H1 (cell line): ENCODE measurements at places on chromosomes 12 and 14. TPM values are rescaled to one million over a fixed set of nuclear protein-coding genes. Genes with fewer than 3 reads are reported as not detected.

GRCh38 chr14:51354846-51355245, 114.8 kb downstream of the TMX1 start:
- no peak overlapping the region for H3K4me3 ChIP-seq
- H3K4me1 ChIP-seq, result no peaks in the 10 kb centered on the region
- H3K27ac ChIP-seq, result no peak overlapping the region
- no peak for DNase-seq
- no peaks in the 10 kb centered on the region for H3K36me3 ChIP-seq
- H3K27me3 ChIP-seq, result no peaks in the 10 kb centered on the region

GRCh38 chr14:104105071-104105821, 19.7 kb downstream of the ASPG start:
- no peaks in the 10 kb centered on the region for H3K36me3 ChIP-seq
- no peaks in the 10 kb centered on the region for H3K27me3 ChIP-seq
- no peak overlapping the region for H3K27ac ChIP-seq
- no peaks in the 10 kb centered on the region for H3K4me1 ChIP-seq
- no peak overlapping the region for H3K4me3 ChIP-seq

GRCh38 chr14:102389246-102389645, 26.5 kb downstream of the TECPR2 start:
- no peak overlapping the region for H3K27ac ChIP-seq
- H3K4me3 ChIP-seq, result no peak overlapping the region
- peaks cover 3% of the 10 kb centered on the region for H3K4me1 ChIP-seq
- no peaks in the 10 kb centered on the region; the same call in 1 of the 2 replicates for H3K36me3 ChIP-seq
- DNase-seq, result no peak
- H3K27me3 ChIP-seq, result no peaks in the 10 kb centered on the region

GRCh38 chr12:108182096-108182495, 53.0 kb downstream of the WSCD2 start:
- no peak for DNase-seq
- H3K36me3 ChIP-seq, result no peaks in the 10 kb centered on the region
- H3K27me3 ChIP-seq, result no peaks in the 10 kb centered on the region
- H3K4me3 ChIP-seq, result no peak overlapping the region
- no peak overlapping the region for H3K27ac ChIP-seq

GRCh38 chr14:77593501-77593961, 22.9 kb downstream of the SPTLC2 start:
- H3K4me3 ChIP-seq, result no peak overlapping the region
- no peaks in the 10 kb centered on the region for H3K4me1 ChIP-seq
- H3K27me3 ChIP-seq, result no peaks in the 10 kb centered on the region
- H3K27ac ChIP-seq, result no peak overlapping the region

The SLCO1C1 gene
- total RNA-seq, result 0.55 and 0.74 TPM in 2 replicates

DNA sequence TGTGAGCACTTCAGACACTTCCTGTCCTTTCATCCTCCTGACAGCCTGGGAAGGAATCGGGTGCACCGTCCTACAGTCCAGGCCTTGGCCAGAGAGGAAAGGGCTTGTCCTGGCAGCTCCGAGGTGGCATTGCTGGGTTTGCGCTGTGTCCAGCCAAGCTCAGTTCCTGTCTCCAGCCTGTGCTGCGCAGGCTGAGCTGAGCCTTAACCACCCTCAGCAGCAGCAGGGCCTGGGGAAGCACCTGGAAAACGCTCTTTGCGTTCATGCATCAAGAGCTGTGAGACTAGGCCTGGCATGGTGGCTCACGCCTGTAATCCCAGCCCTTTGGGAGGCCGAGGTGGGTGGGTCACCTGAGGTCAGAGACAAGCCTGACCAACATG, 33.7 kb upstream of the EML1 start:
- H3K27ac ChIP-seq, result no peak overlapping the region
- no peak overlapping the region for H3K4me3 ChIP-seq
- peaks cover 8% of the 10 kb centered on the region for H3K4me1 ChIP-seq
- H3K27me3 ChIP-seq, result no peaks in the 10 kb centered on the region

DNA sequence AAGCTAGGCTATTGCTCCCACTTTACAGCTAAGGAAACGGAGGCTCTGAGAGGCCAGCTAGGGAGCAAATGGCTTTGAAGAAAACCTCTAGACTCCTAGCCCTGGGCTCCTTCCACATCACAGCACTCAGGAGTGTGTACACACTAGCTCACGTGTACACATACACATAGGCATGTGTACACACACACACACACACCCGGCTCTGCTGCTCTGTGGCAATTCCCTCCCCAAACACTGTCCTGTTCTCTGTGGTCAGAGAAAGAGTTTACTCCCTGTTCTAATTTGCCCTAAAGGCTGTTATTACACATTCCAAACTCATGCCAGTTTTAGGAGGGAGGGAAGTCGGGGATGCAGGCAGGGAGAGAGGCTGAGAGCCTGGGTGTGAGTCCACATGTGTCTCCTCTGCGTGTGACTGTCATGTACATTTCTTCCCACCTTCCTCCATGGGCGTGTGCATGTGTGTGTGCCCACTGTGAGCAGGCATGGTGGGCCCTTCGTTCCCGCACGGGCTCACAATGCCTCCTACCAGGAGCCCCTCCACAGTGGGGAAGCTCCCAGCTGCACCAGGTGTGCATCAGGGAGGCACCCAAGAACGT, 14.2 kb downstream of the TRPV4 start:
- H3K36me3 ChIP-seq, result no peaks in the 10 kb centered on the region
- H3K4me3 ChIP-seq, result no peak overlapping the region
- no peak overlapping the region for H3K27ac ChIP-seq
- no peak for DNase-seq
- H3K4me1 ChIP-seq, result peaks cover 3% of the 10 kb centered on the region

GRCh38 chr12:26431211-26431610, 235.8 kb downstream of the SSPN start:
- H3K4me1 ChIP-seq, result no peaks in the 10 kb centered on the region
- H3K36me3 ChIP-seq, result no peaks in the 10 kb centered on the region
- H3K4me3 ChIP-seq, result no peak overlapping the region
- DNase-seq, result no peak
- H3K27ac ChIP-seq, result no peak overlapping the region

DNA sequence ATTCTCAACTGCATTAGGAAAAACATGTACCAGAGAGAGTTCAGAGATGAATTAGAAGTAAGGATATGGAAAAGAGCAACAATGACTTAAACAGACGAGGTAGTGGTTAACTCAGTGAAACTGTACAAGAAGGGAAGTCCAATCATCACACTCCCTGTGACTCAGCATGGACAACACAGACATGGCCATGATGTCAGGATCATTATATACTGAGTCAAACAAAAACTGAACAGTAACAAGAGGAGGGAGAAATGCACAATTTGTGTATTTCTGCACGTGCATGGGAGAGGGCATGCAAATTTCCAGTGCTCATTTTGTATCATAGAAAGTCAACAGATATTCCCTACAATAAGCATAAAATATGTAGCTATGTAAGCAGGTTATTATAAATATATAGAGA, 1037.8 kb downstream of the BCL11B start:
- no peaks in the 10 kb centered on the region for H3K27me3 ChIP-seq
- no peaks in the 10 kb centered on the region for H3K4me1 ChIP-seq
- H3K27ac ChIP-seq, result no peak overlapping the region
- DNase-seq, result no peak

DNA sequence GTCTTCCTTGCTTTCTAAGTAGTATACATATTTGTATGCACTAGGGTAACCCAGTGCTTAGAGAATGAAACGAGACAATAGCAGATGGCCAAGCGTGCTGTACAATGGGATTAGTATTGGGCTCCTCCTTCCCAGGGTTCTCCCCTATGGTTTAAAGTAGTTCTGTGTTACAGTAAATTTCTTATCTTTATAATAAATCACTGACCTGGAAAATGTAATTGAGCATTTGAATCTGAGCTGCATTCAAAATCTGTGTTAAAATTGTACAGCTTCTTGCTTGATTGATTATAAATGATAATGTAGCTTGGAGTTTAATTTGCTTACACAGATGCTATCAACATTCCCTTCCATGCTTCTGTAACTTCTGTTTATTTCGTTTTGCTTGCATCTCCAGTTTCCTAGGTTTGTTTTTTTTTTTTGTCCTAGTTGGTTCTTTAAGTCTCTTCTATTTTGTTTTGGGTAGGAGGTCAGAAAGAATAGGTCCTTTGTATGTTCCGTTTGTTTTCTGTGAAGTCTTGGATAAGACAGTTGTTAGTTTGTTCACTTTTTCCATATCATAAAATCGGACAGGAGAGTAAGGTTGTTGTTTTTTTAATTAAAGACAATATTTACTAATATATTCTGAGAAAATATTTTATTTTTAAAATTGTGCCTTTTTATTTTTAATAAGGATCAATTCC, 171.2 kb downstream of the ERC1 start:
- H3K36me3 ChIP-seq, result no peaks in the 10 kb centered on the region
- no peak overlapping the region for H3K27ac ChIP-seq
- H3K4me3 ChIP-seq, result no peak overlapping the region
- H3K4me1 ChIP-seq, result no peaks in the 10 kb centered on the region
- no peaks in the 10 kb centered on the region for H3K27me3 ChIP-seq

- DNase-seq, result peak; percentile 29
- H3K36me3 ChIP-seq, result no peaks in the 10 kb centered on the region
- no peak overlapping the region for H3K4me3 ChIP-seq
- no peak overlapping the region for H3K27ac ChIP-seq
Measured at GRCh38 chr14:100025111-100025510, 40.1 kb upstream of the EVL start.

DNA sequence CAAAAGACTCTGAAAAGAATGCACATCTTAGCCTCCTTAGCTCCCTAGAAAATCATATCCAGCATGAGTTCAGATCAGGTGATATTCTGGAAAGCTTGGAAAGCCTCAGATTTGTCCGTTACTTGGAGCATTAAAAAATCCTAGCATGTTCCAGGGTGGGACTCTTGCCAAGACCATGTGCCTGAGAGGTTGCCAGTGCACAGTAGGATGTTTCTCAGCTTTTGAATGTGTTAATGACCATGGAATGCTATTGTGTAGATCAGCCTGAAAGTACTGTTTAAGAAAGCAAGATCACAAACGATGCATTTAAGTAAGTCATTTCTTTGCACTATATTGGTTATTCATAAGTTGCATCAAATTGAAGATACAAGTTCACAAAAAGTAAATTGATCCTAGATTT, 230.5 kb downstream of the ETNK1 start:
- no peak for DNase-seq
- no peak overlapping the region for H3K4me3 ChIP-seq
- H3K36me3 ChIP-seq, result no peaks in the 10 kb centered on the region
- no peak overlapping the region for H3K27ac ChIP-seq
- no peaks in the 10 kb centered on the region for H3K4me1 ChIP-seq

GRCh38 chr12:27561535-27562350, 37.7 kb downstream of the PPFIBP1 start:
- H3K4me1 ChIP-seq, result no peaks in the 10 kb centered on the region
- H3K27ac ChIP-seq, result no peak overlapping the region
- no peaks in the 10 kb centered on the region for H3K36me3 ChIP-seq
- H3K27me3 ChIP-seq, result no peaks in the 10 kb centered on the region
- no peak overlapping the region for H3K4me3 ChIP-seq
- no peak for DNase-seq

GRCh38 chr12:58066296-58066695, 124.9 kb downstream of the ATP23 start:
- no peak overlapping the region for H3K4me3 ChIP-seq
